ENCODE measurements at places on chromosomes 5 and 9. TPM values are rescaled to one million over a fixed set of nuclear protein-coding genes. Genes with fewer than 3 reads are reported as not detected.

DNA sequence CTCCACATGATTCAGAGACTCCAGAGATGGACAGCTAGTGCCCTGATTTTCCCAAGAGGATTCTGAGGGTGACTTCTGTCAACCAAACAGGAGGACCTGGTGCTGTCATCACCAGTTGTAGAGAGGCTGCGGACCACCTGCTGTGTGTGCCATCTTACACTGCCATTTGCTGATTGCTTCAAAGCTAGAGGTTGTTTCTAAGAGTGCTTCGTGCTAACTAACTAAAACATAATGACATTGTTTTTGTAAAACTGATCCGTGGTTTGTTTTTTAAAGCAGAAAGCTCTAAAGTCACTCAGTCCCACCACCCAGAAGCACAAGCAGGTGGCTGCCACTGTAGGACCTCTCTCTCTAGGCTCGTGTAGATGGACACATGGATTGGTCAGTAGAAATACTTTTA lies 12.2 kb downstream of the TENT4A start:
- H3K4me1 ChIP-seq = peaks cover 14% of the 10 kb centered on the region
- H3K27ac ChIP-seq = no peak overlapping the region
- H3K36me3 ChIP-seq = peaks cover 24% of the 10 kb centered on the region
- DNase-seq = no peak
- H3K27me3 ChIP-seq = peaks cover 5% of the 10 kb centered on the region
- H3K4me3 ChIP-seq = no peak overlapping the region

WDR38 gene
- not detected for total RNA-seq

DNA sequence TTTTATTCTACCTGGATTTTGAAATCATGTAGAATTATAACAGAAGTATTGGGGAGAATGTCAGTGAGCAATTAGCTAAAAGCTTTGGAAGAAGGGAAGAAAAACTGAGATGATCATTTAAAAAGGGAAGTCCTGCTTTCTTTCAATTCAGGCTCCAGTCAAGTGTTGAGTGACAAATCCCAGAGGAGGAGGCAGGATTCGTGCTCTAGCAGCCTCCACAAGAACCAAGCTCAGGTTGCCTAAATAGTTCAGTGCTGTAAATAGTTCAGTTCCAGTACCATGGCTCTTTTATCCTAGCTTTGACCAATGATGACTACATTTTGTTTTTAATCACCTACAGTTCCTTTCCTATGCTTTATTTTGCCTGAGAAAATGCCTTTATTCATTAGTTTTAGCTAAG lies 204.9 kb upstream of the NREP start:
- no peak for DNase-seq
- H3K4me3 ChIP-seq = no peak overlapping the region
- peaks cover 3% of the 10 kb centered on the region for H3K27me3 ChIP-seq
- no peaks in the 10 kb centered on the region for H3K36me3 ChIP-seq
- H3K4me1 ChIP-seq = no peaks in the 10 kb centered on the region

- H3K4me3 ChIP-seq = no peak overlapping the region
- H3K4me1 ChIP-seq = peaks cover 5% of the 10 kb centered on the region
- no peak overlapping the region for H3K27ac ChIP-seq
Observed at GRCh38 chr5:121834021-121834420, 17.7 kb upstream of the FTMT start.

DNA sequence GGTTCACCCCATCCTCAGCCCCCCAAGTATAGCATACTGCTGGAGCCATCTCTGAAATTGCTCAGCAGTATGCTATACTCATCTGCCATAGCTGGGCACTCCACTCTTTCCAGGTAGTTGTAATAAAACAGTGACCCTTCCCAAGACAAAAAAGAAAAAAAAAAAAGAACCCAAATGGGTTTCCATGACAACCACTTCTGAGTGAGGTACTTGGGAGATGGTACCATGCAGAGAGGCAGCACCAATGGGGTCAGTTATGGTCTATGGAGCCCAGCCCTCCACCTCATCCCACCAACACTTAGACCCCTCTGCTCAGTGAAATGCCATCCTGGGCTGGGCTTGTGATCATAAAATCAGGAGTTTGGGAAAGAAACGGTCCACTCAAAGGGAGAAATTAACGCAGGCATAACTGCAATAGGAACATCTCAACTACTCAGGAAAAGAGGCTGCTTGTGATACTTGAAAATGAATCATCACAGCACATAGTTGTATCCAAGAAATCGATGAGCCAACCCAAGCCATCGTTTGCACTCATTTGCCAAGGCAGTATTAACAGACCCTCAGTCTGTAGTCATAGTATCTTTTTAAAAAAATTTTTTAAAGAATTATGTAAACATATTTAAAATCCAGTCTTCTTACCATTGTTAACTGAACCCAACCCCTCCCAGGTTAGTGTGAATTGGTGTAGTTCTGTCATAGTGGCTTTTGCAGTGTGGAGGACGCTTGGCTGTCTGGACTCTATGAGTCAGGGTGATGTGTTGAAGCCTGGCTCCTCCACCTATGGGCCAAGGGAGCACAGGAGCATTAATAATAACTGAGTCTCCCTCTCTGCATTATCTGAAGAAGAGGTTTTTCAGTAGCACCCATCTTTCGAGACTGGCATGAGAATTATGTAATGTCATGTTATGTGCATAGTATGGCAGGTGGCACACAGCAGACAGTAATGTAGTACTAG lies 402.7 kb downstream of the SPOCK1 start:
- no peak for DNase-seq
- H3K27me3 ChIP-seq = no peaks in the 10 kb centered on the region
- H3K27ac ChIP-seq = no peak overlapping the region
- no peak overlapping the region for H3K4me3 ChIP-seq
- no peaks in the 10 kb centered on the region for H3K36me3 ChIP-seq

DNA sequence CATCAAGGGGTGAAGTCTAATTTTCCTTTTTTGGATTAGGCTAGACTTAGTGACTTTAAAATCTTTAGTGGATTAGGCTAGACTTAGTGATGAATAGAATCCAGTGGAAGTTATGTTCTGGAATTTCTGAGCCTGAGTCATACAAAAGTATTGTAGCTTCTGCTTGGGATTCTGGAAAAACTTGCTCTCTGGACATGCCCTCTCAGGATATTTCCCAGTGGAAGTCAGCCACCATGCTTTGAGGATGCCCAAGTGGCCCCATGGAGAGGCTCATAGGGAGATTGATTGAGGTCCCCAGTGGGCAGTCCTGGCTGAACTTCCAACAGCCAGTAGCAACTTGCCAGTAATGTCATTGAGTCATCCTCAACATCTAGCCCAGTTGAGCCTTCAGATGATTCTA lies 112.4 kb upstream of the PRLR start:
- H3K36me3 ChIP-seq = no peaks in the 10 kb centered on the region
- peaks cover 1% of the 10 kb centered on the region for H3K27me3 ChIP-seq
- DNase-seq = no peak
- no peaks in the 10 kb centered on the region for H3K4me1 ChIP-seq
- H3K27ac ChIP-seq = no peak overlapping the region

NRARP gene
- 170 TPM for total RNA-seq

GRCh38 chr9:2749485-2749884 lies 32.2 kb downstream of the KCNV2 start:
- H3K27ac ChIP-seq = no peak overlapping the region
- no peak for DNase-seq
- no peaks in the 10 kb centered on the region for H3K27me3 ChIP-seq
- no peaks in the 10 kb centered on the region for H3K36me3 ChIP-seq
- H3K4me1 ChIP-seq = peaks cover 17% of the 10 kb centered on the region

DNA sequence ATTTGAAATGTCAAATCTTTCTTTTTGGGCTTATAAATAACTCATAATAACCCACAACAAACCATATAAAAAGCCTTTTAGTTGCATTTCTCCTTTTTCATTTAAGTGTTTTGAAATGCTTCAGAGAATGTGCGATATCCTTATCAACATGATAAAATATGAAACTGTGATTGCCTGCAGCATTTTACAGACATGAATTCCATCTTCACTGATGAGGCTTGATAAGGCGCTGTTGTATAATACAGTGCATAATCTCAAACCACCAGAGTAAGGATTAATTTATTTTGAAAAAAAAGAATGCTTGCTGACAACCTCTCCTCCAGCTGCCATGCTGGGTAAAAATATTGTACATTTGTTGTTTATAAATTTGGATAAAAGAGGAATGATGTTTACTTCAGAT lies 216.8 kb downstream of the PBX3 start:
- H3K27me3 ChIP-seq = no peaks in the 10 kb centered on the region
- no peaks in the 10 kb centered on the region for H3K4me1 ChIP-seq
- no peak overlapping the region for H3K27ac ChIP-seq

- no peak overlapping the region for H3K27ac ChIP-seq
- H3K4me1 ChIP-seq = no peaks in the 10 kb centered on the region
- no peak for DNase-seq
- H3K4me3 ChIP-seq = no peak overlapping the region
Observed at GRCh38 chr5:67310740-67311139, 114.1 kb upstream of the CD180 start.

DNA sequence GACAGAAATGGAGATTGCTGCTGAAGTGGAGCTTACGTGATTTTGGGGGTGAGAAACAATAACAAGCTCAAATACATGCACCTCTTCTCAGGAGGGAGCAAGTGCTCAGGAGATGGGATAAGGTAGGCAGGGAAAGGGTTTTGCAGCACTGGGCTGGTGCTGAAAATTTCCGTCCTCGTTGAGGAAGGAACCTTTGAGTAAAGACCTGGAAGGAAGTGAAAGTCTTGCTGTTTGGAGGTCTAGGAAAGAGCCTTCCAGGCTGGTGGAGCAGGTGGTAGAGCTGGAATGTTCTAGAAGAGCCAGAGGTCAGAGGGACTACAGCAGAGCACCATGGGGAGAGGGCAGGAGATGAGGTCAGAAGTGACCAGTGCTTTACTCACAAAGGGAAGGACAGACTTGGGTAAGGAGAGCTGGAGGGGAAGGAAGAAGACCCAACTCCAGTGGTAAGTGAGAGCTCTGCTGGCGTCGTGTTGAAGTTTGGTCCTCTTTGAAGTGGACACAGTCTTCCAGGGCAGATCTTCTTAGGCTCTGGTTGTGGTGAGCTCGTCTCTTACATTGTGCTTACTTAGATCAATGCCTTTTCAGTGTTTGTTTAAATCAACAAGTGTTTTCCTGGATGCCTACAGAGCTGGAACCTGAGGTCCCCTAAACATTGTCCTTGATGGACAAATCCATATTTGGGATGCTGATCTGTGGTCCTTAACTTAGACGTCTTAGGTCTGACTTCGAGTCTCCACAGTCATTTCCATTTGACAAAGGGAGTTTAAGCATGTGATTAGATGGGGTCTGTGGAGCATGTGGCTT lies 21.0 kb downstream of the ANKRD33B start:
- DNase-seq = no peak
- H3K4me3 ChIP-seq = no peak overlapping the region
- H3K4me1 ChIP-seq = peaks cover 22% of the 10 kb centered on the region
- H3K27me3 ChIP-seq = no peaks in the 10 kb centered on the region

TAS2R1 gene
- total RNA-seq = not detected

GRCh38 chr9:4814913-4815312 lies 22.2 kb downstream of the RCL1 start:
- no peaks in the 10 kb centered on the region for H3K4me1 ChIP-seq
- no peaks in the 10 kb centered on the region for H3K27me3 ChIP-seq
- H3K27ac ChIP-seq = no peak overlapping the region
- no peak for DNase-seq
- no peak overlapping the region for H3K4me3 ChIP-seq

GRCh38 chr5:10370931-10371330 lies 17.4 kb downstream of the MARCHF6 start:
- peaks cover 3% of the 10 kb centered on the region for H3K27me3 ChIP-seq
- peaks cover 2% of the 10 kb centered on the region for H3K4me1 ChIP-seq
- no peak overlapping the region for H3K27ac ChIP-seq
- H3K4me3 ChIP-seq = no peak overlapping the region
- no peak for DNase-seq
- H3K36me3 ChIP-seq = peaks cover 11% of the 10 kb centered on the region

IL7R gene
- 0.54 TPM for total RNA-seq

DNA sequence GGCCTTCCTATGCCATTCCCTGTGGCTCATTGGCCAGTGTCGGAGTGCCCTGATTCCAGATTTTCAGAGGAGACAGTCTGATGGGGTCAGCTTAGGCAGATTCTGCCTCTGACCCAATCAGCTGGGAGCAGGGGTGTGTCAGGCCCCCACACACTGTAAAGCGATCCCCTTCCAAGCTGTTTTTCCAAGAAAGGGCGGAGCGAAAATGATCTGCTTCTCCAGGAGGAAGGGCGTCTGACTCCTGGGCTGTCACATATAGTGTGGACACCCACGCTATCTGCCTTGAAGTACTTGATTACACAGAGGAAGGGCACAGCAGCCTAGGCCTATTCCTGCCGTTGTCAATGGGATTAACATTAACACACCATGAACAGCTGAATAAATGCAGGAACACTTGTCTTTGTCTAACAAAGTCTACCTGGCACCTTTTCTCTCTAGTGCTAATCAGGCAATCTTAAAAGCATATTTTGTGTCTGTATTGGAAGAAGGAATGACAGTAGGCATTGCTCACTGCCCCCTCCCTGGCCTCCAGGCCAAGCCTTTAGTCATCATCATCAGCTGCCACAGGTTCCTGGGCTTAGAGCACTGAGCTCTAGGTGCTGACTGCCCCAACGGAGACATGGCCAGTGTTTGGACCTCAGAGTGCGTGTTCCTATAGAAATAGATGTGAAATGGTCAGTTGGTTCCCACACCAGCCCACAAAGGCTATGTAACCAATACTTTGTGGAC lies 218.7 kb downstream of the MELK start:
- H3K27me3 ChIP-seq = peaks cover 3% of the 10 kb centered on the region
- no peak overlapping the region for H3K4me3 ChIP-seq
- no peak overlapping the region for H3K27ac ChIP-seq
- DNase-seq = no peak
- H3K36me3 ChIP-seq = peaks cover 4% of the 10 kb centered on the region

CWC27 gene
- 29.3 TPM for total RNA-seq

- no peak for DNase-seq
- no peaks in the 10 kb centered on the region for H3K4me1 ChIP-seq
- no peaks in the 10 kb centered on the region for H3K36me3 ChIP-seq
- no peak overlapping the region for H3K27ac ChIP-seq
Observed at GRCh38 chr5:95048628-95049027, 236.3 kb downstream of the MCTP1 start.

ANGPTL2 gene
- total RNA-seq = 5.7 TPM

OLFML2A gene
- 18.2 TPM for total RNA-seq

GRCh38 chr5:39369123-39369815 lies 5.0 kb upstream of the C9 start:
- no peaks in the 10 kb centered on the region for H3K27me3 ChIP-seq
- H3K36me3 ChIP-seq = peaks cover 20% of the 10 kb centered on the region
- no peaks in the 10 kb centered on the region for H3K4me1 ChIP-seq
- no peak for DNase-seq

DNA sequence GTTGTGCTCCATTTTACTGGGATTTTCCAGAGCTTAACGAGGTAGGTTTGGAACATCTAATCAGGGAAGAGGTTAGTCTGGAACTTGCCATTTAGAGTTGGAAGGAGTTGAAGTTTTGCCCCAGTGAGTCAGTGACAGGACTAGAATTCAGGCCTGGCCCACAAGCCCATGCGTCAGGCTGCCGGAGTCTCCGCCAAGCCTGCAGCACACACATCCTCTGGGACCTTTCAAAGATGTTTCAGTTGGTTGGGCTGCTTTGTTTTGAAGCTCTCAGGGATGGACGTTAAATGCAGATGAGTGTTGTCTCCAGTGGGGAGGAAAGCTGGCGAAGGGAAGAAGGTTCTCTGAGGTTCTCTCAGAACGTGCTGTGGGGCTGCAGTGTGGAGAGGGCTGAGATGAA lies 147.0 kb downstream of the PSAT1 start:
- no peak overlapping the region for H3K27ac ChIP-seq
- H3K4me1 ChIP-seq = peaks cover 10% of the 10 kb centered on the region
- H3K4me3 ChIP-seq = no peak overlapping the region
- peaks cover 6% of the 10 kb centered on the region for H3K36me3 ChIP-seq
- H3K27me3 ChIP-seq = peaks cover 3% of the 10 kb centered on the region

IRGM gene
- total RNA-seq = not detected

- DNase-seq = no peak
- peaks cover 5% of the 10 kb centered on the region for H3K4me1 ChIP-seq
- H3K27ac ChIP-seq = no peak overlapping the region
- no peaks in the 10 kb centered on the region for H3K36me3 ChIP-seq
- no peak overlapping the region for H3K4me3 ChIP-seq
Observed at GRCh38 chr9:121368138-121368522, 1.9 kb downstream of the STOM start.

ECM2 gene
- total RNA-seq = not detected
